BJ (cell line): ENCODE measurements at places on chromosomes 11 and 22. TPM values are rescaled to one million over a fixed set of nuclear protein-coding genes. Genes with fewer than 3 reads are reported as not detected.
A peak's percentile ranks its signal among the peaks of the same experiment; 100 is the strongest.

DNA sequence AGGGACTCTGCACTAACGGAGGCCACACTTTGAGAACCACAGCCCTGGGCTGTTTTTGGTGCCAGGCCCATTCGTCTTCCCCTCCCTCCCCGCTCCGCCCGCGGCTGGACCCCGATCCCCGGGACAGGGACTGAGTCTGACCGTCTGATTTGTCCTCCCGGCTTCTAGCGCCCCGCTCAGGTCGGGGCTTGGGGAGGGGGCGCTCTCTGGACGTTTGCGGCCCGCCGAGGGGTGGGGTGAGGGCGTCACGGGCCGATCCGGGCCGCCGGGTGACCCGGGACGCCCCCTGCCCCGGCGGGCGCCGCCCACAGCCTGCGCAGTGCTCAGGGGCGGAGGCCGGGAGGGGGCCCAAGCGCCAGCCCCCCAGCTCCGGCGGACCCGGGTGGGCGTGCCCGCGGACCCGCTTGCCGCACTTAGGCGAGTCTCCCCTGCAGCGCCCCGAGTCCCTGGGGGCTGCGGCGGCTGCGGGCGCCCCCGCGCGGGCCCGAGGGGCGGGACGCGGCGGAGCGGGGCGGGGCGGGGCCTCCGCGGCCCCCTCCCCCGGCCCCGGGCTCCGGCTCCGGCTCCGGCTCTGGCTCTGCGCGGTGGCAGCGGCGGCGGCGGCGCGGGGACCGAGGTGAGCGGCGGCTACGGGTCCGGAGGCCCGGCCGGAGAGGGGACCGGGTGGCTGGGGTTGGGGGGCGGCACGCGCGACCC lies 33.7 kb upstream of the PRR5 start:
- DNase-seq = no peak

GRCh38 chr22:40322818-40323447 lies 23.4 kb upstream of the ADSL start:
- DNase-seq = no peak

GRCh38 chr22:46008291-46008690 lies 31.3 kb upstream of the WNT7B start:
- no peak for DNase-seq

DNA sequence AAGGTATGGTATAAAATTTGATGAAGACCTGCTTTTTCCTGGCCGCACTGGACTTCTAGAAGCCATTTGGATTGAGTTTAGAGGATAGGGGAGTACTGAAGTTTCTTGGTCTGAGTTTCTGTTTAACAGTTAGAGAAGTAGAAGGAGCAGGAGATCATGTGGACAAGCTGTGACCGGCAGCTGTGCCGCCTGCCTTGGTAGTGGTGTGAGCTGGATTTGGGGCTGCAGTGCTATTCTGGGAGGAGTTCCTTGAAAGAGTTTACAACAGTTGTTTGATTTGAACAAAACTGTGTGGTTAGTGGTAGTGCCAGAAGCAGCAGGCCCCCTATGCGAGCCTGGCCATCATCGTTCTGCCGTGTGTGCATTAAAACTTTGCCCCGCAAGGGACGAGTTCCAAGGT lies 105.2 kb downstream of the PDHX start:
- no peak for DNase-seq

- peak; percentile 73 for DNase-seq
These were observed 21.6 kb downstream of the PARVG start for GRCh38 chr22:44202261-44202789.

GRCh38 chr11:91295591-91295990 lies 929.0 kb upstream of the FAT3 start:
- DNase-seq = no peak

GRCh38 chr11:27319072-27319471 lies 43.9 kb downstream of the CCDC34 start:
- DNase-seq = peak; percentile 47

DNA sequence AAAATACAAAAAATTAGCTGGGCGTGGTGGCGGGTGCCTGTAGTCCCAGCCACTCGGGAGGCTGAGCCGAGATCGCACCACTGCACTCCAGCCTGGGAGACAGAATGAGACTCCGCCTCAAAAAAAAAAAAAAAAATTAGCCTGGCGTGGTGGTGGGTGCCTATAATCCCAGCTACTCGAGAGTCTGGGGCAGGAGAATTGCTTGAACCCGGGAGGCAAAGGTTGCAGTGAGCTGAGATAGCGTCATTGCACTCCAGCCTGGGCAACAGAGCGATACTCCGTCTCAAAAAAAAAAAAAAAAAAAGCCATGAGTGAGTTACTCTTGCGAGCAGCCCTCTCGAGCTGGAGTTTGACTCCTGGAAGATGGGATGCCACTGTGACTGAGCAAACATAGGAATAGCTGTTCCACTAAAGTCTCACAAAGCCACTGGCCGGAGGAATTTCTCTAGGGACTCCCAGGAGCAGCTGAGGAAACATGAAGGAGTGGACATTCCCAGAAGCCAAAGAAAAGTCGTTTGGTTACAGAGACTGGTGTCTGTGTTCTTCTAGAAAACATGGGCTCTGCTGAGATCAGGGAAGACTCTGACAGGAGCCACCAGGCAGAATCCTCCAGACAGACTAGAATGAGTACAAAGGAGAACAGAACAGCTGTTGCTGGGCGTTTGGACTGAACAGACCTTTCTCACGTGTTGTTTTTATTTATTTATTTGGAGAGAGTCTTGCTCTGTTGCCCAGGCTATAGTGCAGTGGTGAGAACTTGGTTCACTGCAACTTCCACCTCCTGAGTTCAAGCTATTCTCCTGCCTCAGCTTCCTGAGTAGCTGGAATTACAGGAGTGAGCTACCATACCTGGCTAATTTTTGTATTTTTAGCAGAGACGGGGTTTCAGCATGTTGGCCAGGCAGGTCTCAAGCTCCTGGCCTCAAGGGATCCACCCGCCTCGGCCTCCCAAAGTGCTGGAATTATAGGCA lies 32.4 kb upstream of the MYH9 start:
- no peak for DNase-seq

DNA sequence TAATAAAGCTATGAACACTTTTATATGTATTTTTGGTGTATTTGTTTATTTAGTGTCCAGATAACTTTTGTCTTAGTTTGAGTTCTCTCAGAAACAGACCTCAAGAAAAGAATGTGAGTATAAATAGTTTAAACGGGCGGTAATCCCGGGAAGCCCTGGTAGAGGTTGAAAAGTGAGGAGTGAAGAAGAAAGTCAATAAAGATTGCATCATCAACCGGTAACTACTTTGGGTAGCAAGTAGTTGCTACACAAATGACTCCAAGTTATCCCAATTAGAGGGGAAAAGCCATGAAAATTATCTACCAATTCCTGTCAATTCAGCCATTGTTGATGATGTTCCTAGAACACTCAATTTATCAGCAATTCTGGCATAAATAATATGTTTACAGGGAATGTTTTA lies 870.3 kb upstream of the RAG2 start:
- no peak for DNase-seq

The E2F8 gene
- polyA plus RNA-seq = 2.0 and 2.1 TPM in 2 replicates

The TRIM44 gene
- 62.0 and 69.9 TPM in 2 replicates for polyA plus RNA-seq

The TRPT1 gene
- polyA plus RNA-seq = 30.7 and 53.1 TPM in 2 replicates

The HNRNPUL2 gene
- polyA plus RNA-seq = 10.0 and 17.3 TPM in 2 replicates

The DEFB131B gene
- polyA plus RNA-seq = not detected in 2 replicates

The LMNTD2 gene
- 1.6 and 2.5 TPM in 2 replicates for polyA plus RNA-seq

The UBQLN3 gene
- polyA plus RNA-seq = 0.05 TPM in 1 of 2 replicates, not detected in the other

The CTSF gene
- 30.4 and 44.0 TPM in 2 replicates for polyA plus RNA-seq

The TTC28 gene
- 5.6 and 8.7 TPM in 2 replicates for polyA plus RNA-seq

The LMF2 gene
- polyA plus RNA-seq = 54.0 and 111 TPM in 2 replicates

The PDE2A gene
- 0.32 and 0.64 TPM in 2 replicates for polyA plus RNA-seq

The MMP12 gene
- 0.12 and 0.38 TPM in 2 replicates for polyA plus RNA-seq
